ENCODE measurements at places on chromosomes 7 and 10.
A peak's percentile ranks its signal among the peaks of the same experiment; 100 is the strongest.

- DNase-seq, result no peak
These were observed 152.2 kb downstream of the TMEM178B start for GRCh38 chr7:141225916-141226618.

- DNase-seq, result peak; percentile 50
These were observed 252.8 kb downstream of the ZMYND11 start for GRCh38 chr10:387909-388660.

GRCh38 chr10:132993271-132994184 is 51.2 kb upstream of the CFAP46 start:
- DNase-seq, result no peak

DNA sequence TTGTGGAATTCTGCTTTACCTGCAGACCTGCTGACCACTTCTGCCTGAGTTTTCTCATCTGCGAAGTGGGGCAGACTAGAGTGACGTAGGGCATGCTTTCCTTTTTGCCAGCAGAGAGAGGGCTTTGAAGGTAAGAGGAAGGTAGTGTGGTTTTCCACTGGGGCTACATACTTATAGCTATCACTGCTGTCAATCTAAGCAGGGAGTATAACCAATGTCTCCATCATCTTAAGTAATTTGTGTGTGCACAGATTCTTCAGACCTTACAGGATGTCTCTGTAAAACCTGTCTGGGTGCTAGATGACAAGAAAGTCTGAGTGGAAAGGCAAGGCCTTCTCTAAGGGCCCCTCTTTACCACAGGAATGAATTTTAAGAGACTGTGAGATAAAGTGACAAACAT is 106.8 kb downstream of the RBM20 start:
- no peak for DNase-seq

GRCh38 chr10:43573250-43574000 is 991 bp downstream of the ZNF239 start:
- DNase-seq, result no peak

Data from left colon (tissue), 2 donors.